Stimulated activated CD4-positive, alpha-beta T cell treated with anti-CD3 and anti-CD28 coated beads, Interleukin-1b, Interleukin-23, amount 100 ng/mL, for 4 hours (primary cell): ENCODE measurements at places on chromosomes 7 and 10.

DNA sequence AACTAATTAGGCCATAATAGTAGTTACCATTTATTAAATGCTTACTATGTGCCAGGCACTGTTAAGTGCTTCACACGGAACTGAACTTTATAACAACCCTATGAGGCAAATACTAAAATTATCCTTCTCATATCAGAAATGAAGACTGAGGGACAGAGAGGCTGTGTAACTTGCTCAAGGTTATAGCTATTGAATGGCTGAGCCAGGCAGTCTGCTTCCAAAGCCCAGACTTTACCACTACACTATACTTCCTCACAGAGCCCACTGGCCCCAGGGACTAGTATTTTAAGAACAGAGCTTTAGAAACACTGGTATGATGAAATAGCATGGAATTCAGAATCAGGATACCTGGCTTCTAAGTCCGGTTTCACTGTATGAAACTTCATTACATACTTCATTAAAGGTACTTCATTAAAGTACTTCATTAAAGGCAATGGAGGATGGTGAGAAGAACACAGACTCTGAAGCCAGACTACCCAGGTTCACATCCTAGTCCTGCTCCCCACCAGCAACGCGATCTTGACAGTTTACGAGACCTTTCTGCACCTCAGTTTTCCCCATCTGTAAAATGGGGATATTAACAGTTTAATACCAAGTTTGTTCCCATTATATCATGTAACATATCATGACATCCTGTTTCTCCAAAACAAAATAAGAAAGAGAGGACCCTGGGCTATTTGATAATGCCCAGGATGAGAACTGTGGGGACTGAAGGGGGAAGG, 19.6 kb downstream of the ANXA11 start:
- DNase-seq: no peak

DNA sequence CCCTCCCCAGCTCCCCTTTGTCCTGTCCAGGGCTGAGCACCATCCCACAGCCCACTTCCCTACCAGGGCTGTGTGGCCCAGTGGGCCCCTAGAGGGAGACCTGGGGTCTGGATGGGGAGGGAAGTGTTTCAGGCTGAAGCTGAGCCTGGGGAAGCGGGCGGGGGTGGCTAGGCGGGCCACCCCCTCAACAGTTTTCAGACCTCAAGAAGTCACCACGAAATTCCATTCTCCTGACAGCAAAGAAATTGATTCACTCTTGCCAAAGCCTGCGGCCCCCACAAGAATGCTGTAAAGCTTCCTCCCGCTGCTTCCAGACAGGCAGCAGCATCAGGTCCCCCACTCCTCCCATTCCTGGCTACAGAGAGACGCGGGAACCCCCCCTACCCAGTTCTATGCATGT, 2.5 kb upstream of the LFNG start:
- DNase-seq: no peak

DNA sequence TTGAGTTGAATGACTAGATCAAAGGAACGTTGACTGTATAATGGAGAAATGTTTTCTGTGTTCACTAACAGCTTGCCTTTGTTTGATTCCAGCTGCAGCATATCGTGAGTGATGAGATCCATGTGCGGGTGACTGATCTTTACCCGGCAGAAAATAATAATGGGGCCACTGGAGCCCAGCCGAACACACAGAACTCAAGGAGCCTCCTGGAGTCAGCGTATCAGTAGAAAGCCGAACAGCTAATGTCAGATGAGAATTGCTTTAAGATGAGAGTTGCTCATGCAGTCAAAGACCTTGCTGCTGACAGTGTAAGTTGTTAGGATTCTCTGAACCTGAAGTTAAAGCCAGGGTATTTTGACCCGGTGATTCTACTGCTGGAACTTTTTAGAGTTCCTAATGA, 34.3 kb upstream of the MTPAP start:
- DNase-seq: no peak

DNA sequence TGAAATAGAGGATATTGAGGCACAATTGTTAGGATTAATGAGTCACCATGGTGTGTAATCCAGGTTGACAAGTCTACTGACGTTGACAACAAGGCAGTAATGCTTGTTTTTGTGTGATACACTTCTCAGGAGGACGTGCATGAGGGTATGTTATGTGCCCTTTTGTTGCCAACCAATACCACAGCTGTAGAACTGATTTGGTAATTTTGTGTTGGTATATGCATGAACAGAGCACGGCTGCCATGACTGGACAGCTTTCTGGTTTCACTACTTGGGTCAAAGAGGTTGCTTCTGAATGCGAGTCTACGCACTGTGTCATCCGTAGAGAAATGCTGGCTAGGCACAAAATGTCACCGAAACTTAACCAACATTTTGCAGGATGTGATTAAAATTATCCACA, 32.9 kb downstream of the PHTF2 start:
- no peak for DNase-seq
